ENCODE measurements at places on chromosomes 2 and 18.

- no peak for DNase-seq
These were observed 303.6 kb upstream of the ID2 start for GRCh38 chr2:8378016-8378810.

DNA sequence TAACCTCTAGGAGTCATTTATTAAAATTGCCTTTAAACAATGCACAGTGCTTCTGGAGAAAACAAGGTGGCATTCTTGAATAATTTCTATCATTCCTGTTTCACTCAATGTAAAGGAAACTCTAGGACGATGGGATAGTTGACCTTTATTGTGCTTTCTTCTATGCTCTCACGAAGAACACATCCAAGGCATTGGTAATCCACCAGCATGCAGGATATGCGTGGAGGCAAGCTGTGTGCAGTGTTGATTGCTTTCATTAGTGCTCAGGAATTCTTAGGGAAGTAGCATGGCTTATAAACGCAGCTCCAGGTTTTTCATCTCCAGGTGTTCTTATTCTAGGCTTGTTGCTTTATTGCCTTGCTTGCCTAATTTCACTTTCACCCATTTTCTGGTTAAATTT, 58.4 kb upstream of the CAVIN2 start:
- no peak for DNase-seq

DNA sequence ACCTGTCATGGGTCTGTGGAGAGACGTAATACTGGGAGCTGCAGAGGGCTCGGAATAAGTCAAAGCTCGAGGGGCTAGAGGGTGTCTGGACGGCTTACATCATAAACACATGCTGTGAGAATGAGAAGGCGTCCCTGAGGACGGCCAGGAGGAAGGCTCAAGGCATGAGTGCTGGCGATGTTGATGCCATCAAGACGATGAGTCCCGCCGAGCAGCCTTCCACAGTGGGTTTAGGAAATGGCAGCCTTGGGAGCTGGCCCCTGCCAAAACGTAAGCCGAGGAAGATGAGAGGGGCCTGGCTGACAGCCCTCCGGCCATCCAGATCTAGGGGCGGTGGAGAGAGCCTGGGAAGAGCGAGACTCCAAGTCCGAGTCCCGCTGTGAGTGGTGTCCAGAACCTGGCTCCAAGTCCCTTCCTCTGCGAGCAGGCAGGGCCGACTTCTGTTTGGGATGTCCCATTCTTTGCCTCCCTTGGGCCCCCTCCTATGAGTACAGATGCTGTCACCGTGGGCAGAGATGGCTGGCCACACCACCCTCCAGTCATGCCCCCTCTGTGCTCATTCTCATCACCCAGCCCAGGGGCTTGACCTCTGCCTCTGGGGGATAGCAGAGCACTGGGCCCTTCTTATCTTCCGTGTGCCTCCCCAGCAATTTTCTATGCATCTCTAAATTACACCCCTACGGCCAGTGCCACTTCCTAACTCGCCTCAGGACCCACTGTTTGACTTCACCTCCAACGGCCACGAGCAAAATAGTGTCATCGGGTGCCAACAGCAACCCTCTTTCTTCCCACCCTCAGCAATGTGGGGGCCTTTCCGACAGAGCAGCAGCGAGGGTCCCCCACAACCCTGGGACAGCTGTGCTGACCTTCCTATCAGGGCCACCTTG, 175.7 kb downstream of the FAM210A start:
- DNase-seq, result no peak

DNA sequence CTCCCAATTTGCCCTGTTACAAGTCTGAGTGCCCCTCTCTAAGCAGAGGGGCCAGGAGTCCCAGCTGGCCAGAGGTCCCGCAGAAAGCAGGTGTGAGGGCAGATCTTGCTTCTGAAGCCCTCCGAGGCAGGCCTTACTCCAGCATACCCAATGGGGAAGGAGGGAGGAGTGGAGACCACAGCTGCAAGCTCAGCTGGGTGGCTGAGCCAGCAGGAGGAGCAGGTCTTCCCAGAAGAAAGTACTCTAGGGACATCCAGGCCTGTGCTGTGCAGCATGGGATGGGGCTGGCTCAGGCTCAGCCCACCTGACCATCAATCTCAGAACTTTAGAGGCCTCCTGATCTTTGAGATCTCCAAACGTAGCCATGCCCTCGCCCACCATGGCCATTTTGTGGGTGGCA, 31.3 kb downstream of the PLB1 start:
- no peak for DNase-seq

GRCh38 chr2:217988014-217988839, 14.6 kb downstream of the TNS1 start:
- DNase-seq, result peak; percentile 94

DNA sequence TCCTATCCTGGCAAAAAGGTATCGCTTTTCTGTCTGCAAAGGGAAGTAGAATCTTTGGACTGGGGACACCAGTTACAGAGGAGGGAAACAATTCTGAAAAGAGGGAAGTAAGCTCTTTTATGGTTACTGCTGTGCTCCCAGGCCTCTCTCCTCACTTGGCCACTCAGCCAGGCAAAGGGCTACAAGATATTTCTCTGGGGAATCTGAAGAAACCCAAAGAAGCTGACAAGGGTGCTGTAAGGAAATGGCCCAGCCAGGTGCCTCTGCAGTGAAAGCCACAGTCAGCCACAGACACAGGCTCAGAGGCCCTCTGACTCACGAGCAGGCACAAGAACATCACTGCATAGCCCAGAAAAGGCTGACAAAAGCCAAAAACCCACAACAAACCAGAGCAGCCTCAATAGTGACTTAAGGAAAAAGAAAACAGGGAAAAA, 5.8 kb downstream of the HDLBP start:
- no peak for DNase-seq

GRCh38 chr2:171084128-171084527, 76.6 kb downstream of the TLK1 start:
- DNase-seq, result no peak

DNA sequence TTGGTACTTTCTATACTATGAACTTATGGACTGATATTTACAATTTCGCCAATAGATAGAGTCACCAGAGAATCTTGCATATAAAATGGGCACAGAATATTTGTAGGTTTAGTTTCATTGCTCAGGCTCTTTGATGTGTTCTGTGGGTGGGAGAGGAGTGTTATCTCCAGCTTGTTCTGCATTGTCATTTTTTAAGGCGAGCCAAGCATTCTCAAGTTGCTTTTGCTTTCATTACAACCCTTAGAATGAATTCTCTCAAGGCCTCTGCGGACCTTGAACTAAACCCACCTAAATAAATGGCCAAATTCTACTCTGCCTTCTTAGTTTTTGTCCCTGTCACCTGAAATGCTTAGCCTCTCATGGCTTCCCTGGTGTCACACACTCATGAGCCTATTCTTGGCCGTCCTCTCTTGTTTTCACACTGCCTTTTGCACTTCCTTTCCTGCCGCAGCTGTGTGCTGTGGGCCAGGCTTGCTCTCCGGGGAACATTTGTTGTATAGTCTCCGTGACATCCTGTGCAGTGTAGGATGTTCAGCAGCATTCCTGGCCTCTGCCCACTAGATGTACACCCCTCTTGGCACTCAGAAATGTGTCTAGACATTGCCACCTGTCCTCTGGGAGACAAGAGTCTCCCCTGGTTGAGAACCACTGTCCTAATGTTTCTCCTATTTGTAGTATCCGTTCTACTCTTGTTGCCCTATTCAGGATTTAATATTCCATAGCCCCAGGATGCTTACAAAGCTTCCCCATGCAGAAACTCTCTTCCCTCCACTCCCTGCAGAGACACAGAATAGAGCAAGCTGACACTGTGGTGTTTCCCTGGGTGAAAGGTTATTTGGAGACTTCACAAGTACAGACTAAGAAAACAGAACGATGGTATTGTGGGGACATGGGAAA, 255.6 kb downstream of the PTPRM start:
- DNase-seq, result no peak

DNA sequence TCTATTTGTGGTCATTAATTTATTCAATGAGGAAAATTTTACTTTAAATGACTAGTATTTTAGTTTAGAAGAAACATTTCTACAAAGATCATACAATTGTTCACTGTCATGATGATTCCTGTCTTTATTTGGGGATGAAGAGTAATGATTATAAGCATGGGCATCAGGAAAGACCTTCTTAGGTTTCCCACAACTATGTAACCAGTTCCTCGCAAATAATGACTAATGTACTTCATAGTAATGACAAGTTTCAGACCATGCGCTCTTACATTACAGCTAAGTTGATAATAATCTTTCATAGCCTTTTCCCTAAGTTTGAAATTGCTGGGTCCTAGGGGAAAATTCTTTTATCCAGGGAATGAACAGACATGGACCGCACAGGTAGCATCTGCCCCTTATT, 90.5 kb downstream of the MYO5B start:
- no peak for DNase-seq

- no peak for DNase-seq
These were observed 897.1 kb downstream of the LRRTM4 start for GRCh38 chr2:76625101-76625500.

GRCh38 chr2:234331566-234331965, 165.3 kb downstream of the ARL4C start:
- no peak for DNase-seq

GRCh38 chr2:28185153-28185552, 207.5 kb upstream of the FOSL2 start:
- DNase-seq, result no peak

DNA sequence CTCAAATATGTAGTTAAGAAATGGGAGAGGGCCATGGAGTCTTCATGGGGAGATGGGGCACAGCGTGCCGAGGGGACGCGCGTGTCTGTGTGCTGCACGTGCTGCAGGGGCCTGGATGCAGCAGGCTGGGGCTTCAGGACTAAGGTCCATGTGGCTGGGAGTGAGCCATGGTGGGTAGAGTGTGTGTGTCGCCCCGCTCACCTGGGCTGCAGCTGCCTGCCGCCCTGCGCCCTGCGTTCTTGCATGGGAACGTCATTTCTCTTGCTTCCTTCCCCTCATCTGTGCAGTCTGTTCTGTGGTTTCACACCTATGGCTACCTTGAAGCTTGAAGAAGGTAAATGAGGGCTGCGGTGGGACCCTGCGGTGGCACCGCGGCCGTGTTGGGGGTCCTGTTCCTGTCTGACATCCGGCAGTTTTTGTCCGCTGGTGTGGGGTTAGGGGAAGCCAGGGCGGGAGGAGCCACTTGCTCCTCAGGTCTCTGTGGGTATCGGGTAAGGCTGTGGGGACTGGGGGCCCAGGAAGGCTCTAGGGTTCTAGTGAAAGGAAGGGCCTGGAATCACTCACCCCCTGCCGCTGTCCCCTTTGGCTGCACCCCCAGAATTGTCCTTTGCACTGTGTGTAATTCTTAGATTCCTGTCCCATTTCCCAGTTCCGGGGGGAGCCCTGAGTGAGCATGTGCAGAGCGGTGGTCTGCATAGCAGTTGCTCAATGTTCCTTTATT, 54.1 kb upstream of the HS6ST1 start:
- DNase-seq, result no peak

- DNase-seq, result no peak
These were observed 20.8 kb downstream of the KCNF1 start for GRCh38 chr2:10932345-10933151.

GRCh38 chr2:199261239-199261638, 196.5 kb downstream of the SATB2 start:
- DNase-seq, result no peak

GRCh38 chr18:74817576-74817975, 219.9 kb downstream of the ZNF407 start:
- no peak for DNase-seq

DNA sequence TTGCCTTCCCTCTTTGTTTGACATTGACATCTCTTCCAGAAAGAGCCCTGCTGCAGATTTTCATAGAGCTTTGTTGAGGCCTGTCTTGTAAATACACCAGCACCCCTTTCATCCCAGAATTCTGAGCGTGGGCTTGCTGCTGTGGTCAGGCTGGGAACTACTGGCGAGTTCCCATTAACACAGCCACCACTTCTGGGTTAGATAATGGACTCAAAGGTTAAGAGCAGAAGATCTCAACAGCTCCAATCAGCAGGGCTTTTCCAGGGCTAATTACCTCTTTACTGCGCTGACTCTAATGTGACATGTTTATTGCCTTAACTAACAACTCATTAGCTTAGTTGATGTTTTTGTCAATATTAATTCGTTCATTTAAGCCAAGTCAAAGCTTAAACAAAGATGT, 235.9 kb upstream of the BOD1L2 start:
- no peak for DNase-seq

DNA sequence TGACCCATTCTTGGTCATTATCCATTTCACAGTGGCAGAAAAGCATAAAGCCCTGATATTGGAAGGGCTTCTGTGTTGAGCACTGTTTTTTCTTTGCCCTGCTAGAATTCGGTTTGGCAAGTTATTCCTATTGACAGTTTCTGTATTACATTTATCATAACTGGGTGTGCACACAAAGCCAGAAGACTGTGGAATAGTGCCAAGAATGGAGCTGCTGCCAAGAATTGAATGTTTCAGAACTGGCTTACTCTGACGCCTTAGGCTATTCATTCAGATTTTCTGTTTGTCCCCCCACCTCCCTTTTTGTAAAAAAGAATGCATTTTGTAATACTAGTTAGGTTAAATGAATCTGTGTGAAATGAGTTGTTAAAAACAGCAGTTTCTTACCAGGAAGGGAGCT, 12.7 kb downstream of the KDM3A start:
- no peak for DNase-seq

GRCh38 chr2:122748552-122749011, 993.1 kb downstream of the TSN start:
- DNase-seq, result no peak

- DNase-seq, result no peak
These were observed 39.1 kb upstream of the BZW1 start for GRCh38 chr2:200772620-200773019.

DNA sequence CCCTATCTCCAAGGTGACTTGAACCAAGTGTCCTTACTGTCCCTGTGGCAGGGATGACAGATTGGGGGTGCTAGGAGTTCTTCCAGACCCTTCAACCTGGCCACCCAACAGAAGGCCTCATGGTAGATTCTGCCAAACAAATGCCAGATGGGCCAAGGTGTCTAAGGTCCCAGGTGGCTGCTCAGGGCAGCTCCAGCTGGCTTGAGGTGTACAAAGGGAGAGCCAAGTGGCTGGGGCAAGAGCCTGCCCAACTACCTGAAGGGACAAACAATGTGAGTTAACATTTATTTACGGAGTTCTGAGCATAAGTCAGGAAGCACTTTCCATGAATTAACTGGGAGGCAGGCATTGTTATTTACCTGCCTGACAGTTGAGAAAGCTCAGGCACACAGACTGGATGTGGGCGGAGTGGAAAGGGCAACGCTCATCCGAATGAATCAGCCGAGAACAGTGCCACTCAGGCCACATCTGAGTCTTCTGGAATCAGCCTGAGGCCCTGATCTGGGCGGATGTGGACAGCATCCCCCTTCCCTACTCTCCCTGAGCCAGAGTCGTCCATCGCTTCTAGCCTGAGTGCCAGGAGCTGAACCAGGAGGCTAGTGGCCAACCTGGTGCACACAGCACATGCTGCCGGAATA, 4.4 kb upstream of the KCNIP3 start:
- DNase-seq, result peak; percentile 70

- no peak for DNase-seq
These were observed 428.4 kb upstream of the HNMT start for GRCh38 chr2:137535897-137536296.

All from breast epithelium (tissue), 4 donors.